H1 (cell line): ENCODE measurements at places on chromosomes 7 and 10. TPM values are rescaled to one million over a fixed set of nuclear protein-coding genes. Genes with fewer than 3 reads are reported as not detected.
A peak's percentile ranks its signal among the peaks of the same experiment; 100 is the strongest.

- no peaks in the 10 kb centered on the region for H3K36me3 ChIP-seq
- H3K4me1 ChIP-seq: no peaks in the 10 kb centered on the region
- H3K4me3 ChIP-seq: no peak overlapping the region
- DNase-seq: no peak
- no peak overlapping the region for H3K27ac ChIP-seq
Measured at GRCh38 chr7:42445691-42446090, 208.7 kb upstream of the GLI3 start.

DNA sequence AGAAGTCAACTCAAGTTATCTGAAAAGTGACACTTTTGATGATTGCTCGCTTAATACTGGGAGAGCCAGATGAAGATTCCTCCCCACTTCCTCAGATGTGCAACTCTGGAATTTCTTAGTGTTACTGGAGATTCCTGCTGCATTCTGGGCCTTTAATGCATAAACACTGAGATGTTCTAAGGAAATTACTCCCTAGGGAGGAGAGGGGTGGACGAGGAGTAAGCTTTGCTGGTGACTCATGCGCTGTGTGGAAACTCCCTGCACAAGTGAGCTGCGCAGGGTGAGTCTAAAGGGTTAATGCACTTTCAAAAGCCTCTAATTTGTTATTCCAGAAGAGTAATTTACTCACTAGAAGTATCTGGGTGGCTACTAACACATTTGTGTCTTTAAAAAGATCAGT lies 46.3 kb downstream of the EGFR start:
- no peaks in the 10 kb centered on the region for H3K27me3 ChIP-seq
- no peak for DNase-seq
- no peak overlapping the region for H3K27ac ChIP-seq
- peaks cover 9% of the 10 kb centered on the region for H3K4me1 ChIP-seq
- no peak overlapping the region for H3K4me3 ChIP-seq
- no peaks in the 10 kb centered on the region for H3K36me3 ChIP-seq

GRCh38 chr7:119037941-119038340 lies 813.4 kb downstream of the ANKRD7 start:
- no peak overlapping the region for H3K27ac ChIP-seq
- H3K36me3 ChIP-seq: no peaks in the 10 kb centered on the region
- DNase-seq: no peak
- H3K4me3 ChIP-seq: no peak overlapping the region

- no peaks in the 10 kb centered on the region for H3K36me3 ChIP-seq
- peak overlapping the region; percentile 75 for H3K27ac ChIP-seq
- peak overlapping the region; percentile 66 for H3K4me3 ChIP-seq
- H3K4me1 ChIP-seq: no peaks in the 10 kb centered on the region
- H3K27me3 ChIP-seq: no peaks in the 10 kb centered on the region
Measured at GRCh38 chr7:38177621-38178003, 433 bp upstream of the STARD3NL start.

- no peaks in the 10 kb centered on the region for H3K36me3 ChIP-seq
- H3K27ac ChIP-seq: no peak overlapping the region
- no peak overlapping the region; the same call in 1 of the 2 replicates for H3K4me3 ChIP-seq
- peaks cover 77% of the 10 kb centered on the region for H3K27me3 ChIP-seq
Measured at GRCh38 chr10:75410132-75411005, 8.8 kb upstream of the ZNF503 start.

- no peak overlapping the region for H3K4me3 ChIP-seq
- H3K36me3 ChIP-seq: no peaks in the 10 kb centered on the region
- no peaks in the 10 kb centered on the region for H3K27me3 ChIP-seq
- H3K27ac ChIP-seq: no peak overlapping the region
Measured at GRCh38 chr7:139808427-139808826, 20.6 kb upstream of the TBXAS1 start.

DNA sequence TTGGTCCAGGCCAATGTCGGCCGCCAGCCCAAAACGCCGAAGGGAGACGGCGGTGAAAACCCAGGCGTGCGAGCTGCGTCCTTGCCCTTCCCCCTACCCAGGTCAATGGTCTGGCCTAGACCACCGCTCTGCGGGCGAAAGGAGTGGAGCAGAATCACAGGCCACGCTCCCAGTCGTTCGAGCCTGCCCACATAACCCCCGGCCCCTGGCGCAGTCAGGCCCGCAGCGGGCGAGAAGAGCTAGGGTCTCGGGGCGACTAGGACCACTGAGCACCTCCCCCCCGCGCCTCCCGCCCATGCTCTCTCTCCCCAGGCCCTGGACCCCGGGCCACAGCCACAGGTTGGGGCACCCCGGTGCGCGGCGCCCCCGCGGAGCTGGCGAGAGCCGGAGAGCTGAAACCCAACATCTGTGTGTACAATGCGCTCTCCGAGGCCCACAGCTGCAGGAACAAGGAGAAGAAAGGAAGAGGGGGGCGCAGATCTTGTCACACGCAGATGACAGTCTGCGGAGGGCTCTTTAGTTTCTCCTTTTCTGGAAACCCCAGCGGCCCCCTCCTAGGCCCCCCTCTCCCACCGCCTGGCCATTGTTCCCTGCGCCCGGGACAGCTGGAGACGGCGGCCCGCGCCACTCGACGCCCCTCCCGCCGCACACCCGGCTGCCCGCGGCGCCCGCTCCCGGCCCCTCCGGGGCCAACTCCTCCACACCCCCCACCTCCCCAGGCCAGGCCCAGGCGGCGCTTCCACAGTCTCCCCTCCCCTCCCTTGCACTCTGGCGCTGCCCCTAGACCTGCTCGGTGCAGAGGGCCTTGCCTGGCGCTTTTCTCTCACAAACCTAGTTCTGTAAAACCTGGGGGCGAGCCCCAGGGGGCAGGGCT lies 355.0 kb downstream of the DNAJB6 start:
- H3K27me3 ChIP-seq: peaks cover 69% of the 10 kb centered on the region
- H3K4me3 ChIP-seq: peak overlapping the region; percentile 43
- H3K27ac ChIP-seq: no peak overlapping the region
- DNase-seq: peak; percentile 69

GRCh38 chr7:99324559-99324958 lies 1.1 kb upstream of the ARPC1A start:
- no peak for DNase-seq
- H3K4me3 ChIP-seq: peak overlapping the region; percentile 98; the same call in 1 of the 2 replicates
- no peaks in the 10 kb centered on the region for H3K36me3 ChIP-seq
- no peak overlapping the region for H3K27ac ChIP-seq
- H3K27me3 ChIP-seq: no peaks in the 10 kb centered on the region
- peaks cover 3% of the 10 kb centered on the region for H3K4me1 ChIP-seq

HMX3 gene
- total RNA-seq: 0.27 TPM in 1 of 2 replicates, not detected in the other

RNF148 gene
- 0.45 TPM in 1 of 2 replicates, not detected in the other for total RNA-seq
